ENCODE measurements at places on chromosomes 6 and 20. TPM values are rescaled to one million over a fixed set of nuclear protein-coding genes. Genes with fewer than 3 reads are reported as not detected.
A peak's percentile ranks its signal among the peaks of the same experiment; 100 is the strongest.

Gene NDUFAF5
- 25.9 TPM for total RNA-seq

Gene SLC22A3
- total RNA-seq = not detected

Gene KCNK16
- total RNA-seq = not detected

Gene CTCFL
- not detected for total RNA-seq

DNA sequence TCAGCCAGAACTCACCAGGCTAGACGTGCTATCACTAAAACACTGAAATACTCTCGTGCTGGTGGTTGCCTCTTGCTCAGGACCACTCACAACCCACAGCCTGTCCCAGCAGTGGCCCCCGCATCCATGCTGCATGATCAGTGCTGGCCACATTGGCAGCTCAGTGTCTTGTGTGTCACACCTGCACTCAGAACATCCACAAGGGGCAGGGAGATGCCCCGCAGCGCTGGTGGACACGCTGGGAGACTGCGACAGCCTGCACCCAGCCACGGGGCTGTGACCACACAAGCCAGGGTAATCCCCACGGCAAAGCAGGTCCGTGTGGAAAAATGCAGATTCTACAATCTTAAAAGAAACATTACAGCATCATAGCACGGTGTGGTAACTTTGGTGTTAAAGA lies 23.9 kb upstream of the APMAP start:
- no peaks in the 10 kb centered on the region for H3K4me1 ChIP-seq
- DNase-seq = no peak
- H3K27ac ChIP-seq = no peak overlapping the region

GRCh38 chr20:41182296-41183212 lies 45.2 kb downstream of the PLCG1 start:
- peaks cover 3% of the 10 kb centered on the region for H3K36me3 ChIP-seq
- DNase-seq = no peak
- peaks cover 14% of the 10 kb centered on the region for H3K4me1 ChIP-seq
- H3K27me3 ChIP-seq = no peaks in the 10 kb centered on the region

DNA sequence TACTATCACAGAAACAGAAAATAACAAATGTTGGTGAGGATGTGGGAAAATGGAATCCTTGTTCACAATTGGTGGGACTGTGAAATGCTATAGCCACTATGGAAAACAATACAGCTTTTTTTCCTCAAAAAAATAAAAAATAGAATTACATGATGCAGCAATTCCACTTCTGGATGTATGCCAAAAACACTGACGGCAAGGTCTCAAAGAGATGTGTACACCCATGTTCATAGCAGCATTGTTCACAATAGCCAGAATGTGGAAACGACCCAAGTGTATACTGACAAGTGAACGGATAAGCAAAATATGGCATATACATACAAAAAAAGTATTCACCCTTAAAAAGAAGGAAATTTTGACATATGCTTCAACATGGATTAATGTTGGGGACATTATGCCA lies 213.4 kb downstream of the KHDC1L start:
- H3K4me3 ChIP-seq = no peak overlapping the region
- no peaks in the 10 kb centered on the region for H3K4me1 ChIP-seq
- H3K27ac ChIP-seq = no peak overlapping the region
- H3K27me3 ChIP-seq = no peaks in the 10 kb centered on the region
- no peak for DNase-seq

DNA sequence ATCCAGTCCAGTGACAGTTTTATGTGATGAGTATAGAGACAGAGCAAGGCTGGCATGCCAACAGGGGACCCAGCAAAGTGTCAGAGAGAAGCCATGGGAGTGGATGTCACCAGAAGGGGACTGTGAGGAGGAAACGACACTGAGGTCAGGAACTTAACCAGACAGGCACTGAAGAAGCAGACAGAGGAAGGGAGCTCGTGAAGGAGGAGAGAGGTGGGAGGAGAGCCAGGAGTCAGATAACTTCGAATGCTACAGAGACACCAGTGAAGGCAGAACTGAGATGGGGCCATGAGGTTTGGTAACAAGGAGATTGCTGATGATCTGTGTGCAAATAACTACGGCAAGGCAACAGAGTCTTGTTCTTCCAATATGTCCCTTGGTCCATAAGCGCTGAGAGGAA lies 211.1 kb upstream of the FOXA2 start:
- no peak overlapping the region for H3K27ac ChIP-seq
- no peaks in the 10 kb centered on the region for H3K36me3 ChIP-seq
- H3K4me1 ChIP-seq = no peaks in the 10 kb centered on the region

DNA sequence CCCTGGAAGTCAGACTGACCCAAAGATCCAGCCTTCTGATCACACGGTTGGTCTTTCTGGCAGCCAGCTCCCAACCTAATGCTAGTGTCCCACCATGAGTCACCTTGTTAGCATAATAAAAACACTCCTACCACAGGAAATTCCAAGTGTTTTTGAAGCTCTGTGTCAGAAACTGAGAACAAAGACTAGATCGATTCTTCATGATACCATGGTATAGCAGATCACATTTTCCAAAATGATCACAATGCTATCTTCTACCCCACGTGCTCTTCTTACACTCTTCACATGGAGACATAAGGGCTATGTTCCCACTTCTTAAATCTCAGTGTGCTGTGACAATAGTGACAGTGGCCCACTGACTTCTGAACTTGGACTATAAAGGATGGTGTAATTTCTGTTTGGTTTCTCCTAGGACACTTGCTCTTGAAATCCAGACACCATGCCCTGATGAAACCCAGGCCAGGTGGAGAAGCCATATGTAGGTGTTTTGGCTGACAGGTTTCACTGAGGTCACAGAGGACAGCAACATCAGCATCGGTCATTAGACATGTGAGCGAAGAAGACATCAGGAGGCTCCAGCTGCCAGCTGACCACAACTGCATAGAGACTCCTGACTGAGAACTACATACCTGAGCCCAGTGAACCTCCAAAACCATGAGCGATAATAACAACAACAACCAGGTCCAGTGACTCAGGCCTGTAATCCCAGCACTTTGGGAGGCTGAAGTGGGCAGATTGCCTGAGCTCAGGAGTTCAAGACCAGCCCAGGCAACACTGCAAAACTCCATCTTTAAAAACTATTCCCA lies 57.5 kb downstream of the MKKS start:
- H3K4me1 ChIP-seq = no peaks in the 10 kb centered on the region
- H3K27me3 ChIP-seq = peaks cover 20% of the 10 kb centered on the region
- DNase-seq = no peak
- no peaks in the 10 kb centered on the region for H3K36me3 ChIP-seq
- no peak overlapping the region for H3K27ac ChIP-seq
- H3K4me3 ChIP-seq = no peak overlapping the region

DNA sequence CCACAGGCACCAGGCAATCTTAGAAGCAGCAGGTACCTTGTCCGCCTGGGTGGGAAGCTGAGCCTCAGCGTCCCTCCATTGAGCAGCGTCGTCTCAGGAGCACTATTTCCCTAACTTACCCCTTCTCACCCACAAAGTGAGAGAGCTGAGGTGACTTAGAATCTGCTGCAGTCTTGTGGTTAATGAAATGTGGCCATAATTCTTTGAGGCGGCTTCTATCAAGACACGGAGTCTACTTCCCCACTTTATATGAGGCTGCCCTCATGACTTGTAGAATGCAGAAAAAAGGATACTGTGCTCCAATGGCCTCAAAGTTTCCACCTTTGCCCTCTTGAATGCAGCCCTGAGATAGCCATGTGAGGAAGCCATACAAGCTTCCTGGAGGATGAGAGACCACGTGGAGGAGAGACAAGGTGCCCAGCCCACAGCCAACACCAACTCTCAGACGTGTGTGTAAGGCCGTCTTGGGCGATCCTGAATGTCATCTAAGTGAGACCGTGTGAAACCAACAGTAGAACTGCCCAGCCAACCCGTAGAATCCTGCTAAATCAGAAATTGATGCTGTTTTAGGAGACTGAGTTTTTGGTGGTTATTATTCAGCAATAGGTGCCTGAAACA lies 9.1 kb upstream of the TAGAP start:
- no peak overlapping the region for H3K4me3 ChIP-seq
- DNase-seq = no peak
- peaks cover 67% of the 10 kb centered on the region for H3K4me1 ChIP-seq
- peak overlapping the region; percentile 36 for H3K27ac ChIP-seq

GRCh38 chr6:168216117-168216516 lies 103.5 kb downstream of the DACT2 start:
- peaks cover 2% of the 10 kb centered on the region for H3K27me3 ChIP-seq
- no peaks in the 10 kb centered on the region for H3K4me1 ChIP-seq

DNA sequence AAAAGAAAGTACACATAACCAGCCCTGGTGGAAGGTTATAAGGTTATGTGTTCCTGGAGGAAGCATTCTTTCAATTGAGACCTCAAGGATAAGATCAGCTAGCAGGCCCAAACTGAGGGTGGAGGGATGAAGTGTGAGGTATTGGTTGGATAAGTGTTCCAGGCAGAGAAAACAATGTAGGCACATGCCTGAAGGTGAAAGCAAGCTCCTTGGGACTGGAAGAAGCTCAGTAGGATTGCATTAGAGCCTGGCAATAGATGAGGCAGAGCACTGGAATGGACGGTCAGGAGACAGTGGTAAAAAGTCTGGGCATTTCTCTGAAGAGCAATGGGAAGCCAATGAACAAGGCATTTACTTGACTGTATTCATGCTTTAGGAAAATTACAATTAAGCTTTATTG lies 89.9 kb upstream of the SHLD1 start:
- no peak overlapping the region for H3K27ac ChIP-seq
- peaks cover 11% of the 10 kb centered on the region for H3K4me1 ChIP-seq
- no peak for DNase-seq
- no peaks in the 10 kb centered on the region for H3K27me3 ChIP-seq

DNA sequence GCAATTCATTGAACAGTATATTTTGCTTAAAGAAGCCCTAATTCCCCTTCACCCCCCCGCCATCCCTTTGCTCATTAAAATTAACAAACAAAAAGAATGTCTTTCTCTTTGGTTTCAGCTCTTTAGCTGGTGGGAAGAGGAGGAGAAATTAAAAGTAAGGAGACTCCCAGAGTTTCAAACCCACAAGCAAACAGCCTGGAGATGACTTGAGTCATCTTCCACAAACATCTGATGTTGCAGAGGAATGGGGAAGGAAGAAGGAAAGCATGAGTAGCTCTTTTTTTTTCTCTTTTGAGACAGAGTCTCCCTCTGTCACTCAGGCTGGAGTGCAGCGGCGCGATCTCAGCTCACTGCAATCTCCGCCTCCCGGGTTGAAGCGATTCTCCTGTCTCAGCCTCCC lies 189.6 kb downstream of the ADAT2 start:
- no peaks in the 10 kb centered on the region for H3K4me1 ChIP-seq
- DNase-seq = no peak
- no peaks in the 10 kb centered on the region for H3K36me3 ChIP-seq
- no peak overlapping the region for H3K27ac ChIP-seq

DNA sequence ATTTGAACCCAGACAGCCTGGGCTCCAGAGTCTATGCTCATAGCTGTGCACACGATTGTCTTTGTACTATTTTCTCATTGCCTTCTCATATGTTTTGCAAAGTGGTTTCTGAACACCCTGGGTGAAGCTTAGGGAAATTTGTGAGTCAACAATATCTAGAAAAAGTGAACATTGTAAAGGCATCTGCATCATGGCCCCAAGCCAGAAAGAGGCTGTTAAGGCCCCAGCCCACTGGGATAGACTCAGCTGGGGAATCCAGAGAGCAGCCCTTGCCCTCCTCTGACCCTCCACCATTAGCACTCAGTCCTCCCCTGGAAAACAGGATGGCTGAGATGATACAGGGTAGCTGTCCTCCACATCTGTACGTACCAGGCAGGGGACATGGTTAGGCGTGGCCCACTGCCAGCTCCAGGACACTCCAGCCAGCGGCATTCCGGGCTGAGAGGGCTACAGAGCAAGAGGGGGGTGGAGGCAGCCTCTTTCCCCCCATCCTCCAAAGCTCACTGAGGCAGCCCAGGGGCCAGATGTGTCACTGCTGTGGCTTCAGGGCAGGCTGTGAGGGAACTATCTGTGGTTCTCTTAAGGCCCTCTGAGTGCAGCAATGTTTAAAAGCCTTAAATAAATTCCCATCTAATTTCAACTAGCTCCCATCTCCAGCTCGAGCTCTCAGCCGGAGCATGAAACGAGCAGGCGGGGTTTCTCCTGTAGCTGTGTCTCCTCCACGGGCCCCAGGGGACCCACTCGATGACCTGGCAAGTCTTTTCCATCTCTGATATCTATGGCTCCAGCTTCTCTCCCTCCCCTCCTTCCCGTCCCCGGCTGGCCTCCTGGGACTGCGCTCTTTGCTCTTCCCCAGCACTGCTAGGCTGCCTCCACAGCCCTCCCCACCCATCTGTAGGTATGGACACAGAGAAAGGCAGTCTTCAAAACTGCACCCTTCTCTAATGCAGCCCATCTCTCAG lies 209.4 kb upstream of the LRFN2 start:
- peaks cover 3% of the 10 kb centered on the region for H3K27me3 ChIP-seq
- DNase-seq = no peak
- no peak overlapping the region for H3K27ac ChIP-seq
- H3K4me3 ChIP-seq = no peak overlapping the region
- H3K36me3 ChIP-seq = no peaks in the 10 kb centered on the region

DNA sequence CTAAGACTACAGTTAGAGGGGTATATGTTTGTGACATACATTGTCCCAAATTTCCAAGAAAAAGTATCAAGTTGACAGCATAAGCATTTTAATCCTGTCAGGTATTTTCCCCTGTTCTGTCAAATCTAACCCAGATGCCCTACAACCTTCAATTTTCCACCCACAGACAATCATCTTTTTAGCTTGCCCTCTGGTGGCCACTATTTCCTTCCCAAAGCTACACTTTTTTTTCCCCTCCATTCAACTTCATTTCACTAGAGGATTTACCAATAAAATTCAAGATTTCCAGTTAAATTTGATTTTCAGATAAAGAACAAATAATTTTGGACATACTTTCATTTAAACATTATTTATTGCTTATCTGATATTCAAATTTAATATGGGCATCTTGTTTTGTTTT lies 286.6 kb downstream of the TENT5A start:
- no peak overlapping the region for H3K4me3 ChIP-seq
- H3K27me3 ChIP-seq = no peaks in the 10 kb centered on the region
- DNase-seq = no peak
- no peaks in the 10 kb centered on the region for H3K4me1 ChIP-seq

DNA sequence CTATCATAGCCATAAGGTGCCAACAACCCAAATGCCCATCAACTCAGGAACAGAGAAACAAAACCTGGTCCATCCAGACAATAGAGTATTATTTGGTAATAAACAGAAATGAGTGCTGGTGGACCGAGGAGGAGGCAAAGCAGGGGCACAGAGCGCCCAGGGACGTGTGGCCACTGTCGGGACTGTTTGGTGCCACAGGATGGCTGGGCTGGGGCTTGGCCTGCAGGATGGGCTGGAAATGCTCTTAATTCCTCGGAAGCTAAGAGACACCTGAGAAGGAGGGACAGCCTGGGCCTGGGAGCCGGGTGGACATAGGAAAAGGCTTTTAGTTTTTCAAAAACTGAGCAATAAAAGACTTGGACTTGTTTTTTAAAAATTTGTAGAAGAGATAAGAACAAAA lies 216.4 kb downstream of the DLL1 start:
- H3K4me3 ChIP-seq = no peak overlapping the region
- no peak for DNase-seq
- H3K27ac ChIP-seq = no peak overlapping the region
- peaks cover 8% of the 10 kb centered on the region for H3K27me3 ChIP-seq
- H3K4me1 ChIP-seq = no peaks in the 10 kb centered on the region

DNA sequence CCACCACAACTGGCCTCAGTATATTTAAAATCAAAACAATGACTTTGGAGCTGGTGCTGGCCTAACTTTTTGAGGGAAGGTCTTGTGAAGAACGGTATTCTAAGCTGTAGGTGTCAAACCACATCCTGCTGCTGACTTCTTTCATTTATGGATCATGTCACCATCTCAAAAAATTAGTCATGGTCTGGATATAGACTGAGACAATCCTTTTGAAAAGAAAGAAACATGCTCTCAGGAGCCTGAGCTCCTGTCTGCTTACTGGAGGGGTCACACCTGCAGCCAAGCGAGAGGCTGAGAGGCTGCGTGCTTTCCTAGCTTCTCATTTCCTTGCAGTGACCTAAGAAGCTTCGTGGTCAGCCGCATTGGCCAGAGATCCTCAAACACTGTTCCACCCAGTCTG lies 55.2 kb downstream of the TIAM2 start:
- peak overlapping the region; percentile 88 for H3K27ac ChIP-seq
- no peak overlapping the region for H3K4me3 ChIP-seq
- H3K36me3 ChIP-seq = no peaks in the 10 kb centered on the region

Data from activated CD8-positive, alpha-beta T cell treated with anti-CD3 and anti-CD28 coated beads for 36 hours (primary cell).